A549 treated with RU486 at 1 μM for 4 hours (cell line): ENCODE measurements at places on chromosomes 1 and 21. TPM values are rescaled to one million over a fixed set of nuclear protein-coding genes. Genes with fewer than 3 reads are reported as not detected.

The LRRC3 gene
- 1.0 to 2.1 TPM (median 1.6 TPM) in 5 replicates for total RNA-seq

The UBE2G2 gene
- total RNA-seq: 29.2 to 37.0 TPM (median 35.4 TPM) in 5 replicates

The FLG2 gene
- not detected in 5 replicates for total RNA-seq

The PTPN22 gene
- total RNA-seq: 0.07 TPM in 1 of 5 replicates, not detected in the others

The CDCA8 gene
- 46.5 to 51.6 TPM (median 50.2 TPM) in 5 replicates for total RNA-seq

The PCP4 gene
- total RNA-seq: not detected in 5 replicates

The ATP6V1G3 gene
- total RNA-seq: not detected in 5 replicates

The LCE6A gene
- not detected in 5 replicates for total RNA-seq

The CLCA2 gene
- total RNA-seq: not detected in 5 replicates

The CCDC30 gene
- total RNA-seq: 0.43 to 1.4 TPM (median 0.61 TPM) in 5 replicates

The AKT3 gene
- total RNA-seq: 15.5 to 25.5 TPM (median 22.6 TPM) in 5 replicates

The UBE2J2 gene
- 35.9 to 51.0 TPM (median 48.6 TPM) in 5 replicates for total RNA-seq

The ADGRL4 gene
- total RNA-seq: not detected in 5 replicates
